Suppressor macrophage treated with lipopolysaccharide for 1 hour (primary cell): ENCODE measurements at places on chromosomes 1 and 21.

DNA sequence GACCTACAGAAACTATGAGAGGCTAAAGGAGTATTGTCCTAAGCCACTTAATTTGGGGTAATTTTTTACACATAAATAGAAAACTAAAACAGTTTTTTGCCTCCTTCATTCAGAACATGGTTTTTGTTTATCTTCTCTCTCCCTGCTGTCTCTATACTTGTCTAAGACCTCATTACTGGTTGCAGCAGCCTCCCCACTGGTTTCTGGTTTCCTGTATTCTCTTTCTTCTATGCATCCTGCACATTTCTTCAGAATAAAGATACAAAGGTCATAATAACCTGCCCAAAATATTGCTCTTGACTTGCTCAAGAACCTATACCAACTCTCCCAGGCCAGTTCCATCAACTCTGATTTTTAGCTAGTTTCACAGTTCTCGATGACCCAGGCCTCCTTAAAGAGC is 19.8 kb upstream of the BOLA1 start:
- DNase-seq: no peak

- no peak for DNase-seq
Observed at GRCh38 chr1:107378426-107378825, 237.6 kb downstream of the NTNG1 start.

DNA sequence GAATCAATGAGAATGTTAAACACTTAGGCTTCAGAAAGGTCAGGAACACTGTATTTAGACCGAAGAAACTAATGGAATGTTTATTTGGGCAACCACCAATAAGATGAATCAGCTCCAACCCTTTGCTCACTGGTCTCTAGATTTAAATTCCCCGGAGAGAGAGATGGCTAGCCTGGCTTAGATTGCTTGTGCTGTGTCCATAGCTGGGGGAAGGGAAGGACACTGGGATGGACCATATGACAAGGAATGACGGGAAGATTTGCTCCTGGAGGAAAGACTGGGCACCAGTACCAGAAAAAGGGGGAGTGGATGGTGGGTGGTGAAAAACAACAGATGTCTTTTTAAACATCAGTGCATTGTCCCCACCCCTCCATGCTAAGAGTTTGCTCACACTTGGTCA is 426.6 kb downstream of the DUSP10 start:
- DNase-seq: no peak

GRCh38 chr1:54077359-54077758 is 24.0 kb downstream of the TCEANC2 start:
- no peak for DNase-seq

- no peak for DNase-seq
Observed at GRCh38 chr1:236066054-236066453, 1.2 kb upstream of the NID1 start.

GRCh38 chr1:46960250-46960649 is 19.0 kb upstream of the CYP4A11 start:
- DNase-seq: no peak

DNA sequence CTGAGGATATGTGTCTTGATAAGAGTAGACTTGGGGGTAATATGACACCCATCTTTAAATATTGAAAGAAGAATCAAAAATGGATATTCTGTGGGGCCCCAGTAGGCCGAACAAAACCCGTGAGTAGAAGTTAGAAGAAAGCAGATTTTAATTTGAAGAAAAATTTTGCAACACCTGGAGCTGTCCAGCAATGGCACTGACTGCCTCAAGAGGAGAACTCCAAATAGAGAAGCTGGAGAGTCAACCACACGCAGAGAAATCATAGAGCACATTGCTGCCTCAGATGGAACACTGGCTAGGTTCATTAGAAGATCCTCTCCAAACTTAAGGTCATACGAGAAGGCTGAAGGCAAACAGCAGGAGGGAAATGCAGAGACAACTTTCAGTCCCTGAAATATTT is 6.8 kb downstream of the NHLH1 start:
- peak; percentile 59 for DNase-seq

GRCh38 chr1:22089134-22089571 is 36.6 kb downstream of the CDC42 start:
- no peak for DNase-seq

DNA sequence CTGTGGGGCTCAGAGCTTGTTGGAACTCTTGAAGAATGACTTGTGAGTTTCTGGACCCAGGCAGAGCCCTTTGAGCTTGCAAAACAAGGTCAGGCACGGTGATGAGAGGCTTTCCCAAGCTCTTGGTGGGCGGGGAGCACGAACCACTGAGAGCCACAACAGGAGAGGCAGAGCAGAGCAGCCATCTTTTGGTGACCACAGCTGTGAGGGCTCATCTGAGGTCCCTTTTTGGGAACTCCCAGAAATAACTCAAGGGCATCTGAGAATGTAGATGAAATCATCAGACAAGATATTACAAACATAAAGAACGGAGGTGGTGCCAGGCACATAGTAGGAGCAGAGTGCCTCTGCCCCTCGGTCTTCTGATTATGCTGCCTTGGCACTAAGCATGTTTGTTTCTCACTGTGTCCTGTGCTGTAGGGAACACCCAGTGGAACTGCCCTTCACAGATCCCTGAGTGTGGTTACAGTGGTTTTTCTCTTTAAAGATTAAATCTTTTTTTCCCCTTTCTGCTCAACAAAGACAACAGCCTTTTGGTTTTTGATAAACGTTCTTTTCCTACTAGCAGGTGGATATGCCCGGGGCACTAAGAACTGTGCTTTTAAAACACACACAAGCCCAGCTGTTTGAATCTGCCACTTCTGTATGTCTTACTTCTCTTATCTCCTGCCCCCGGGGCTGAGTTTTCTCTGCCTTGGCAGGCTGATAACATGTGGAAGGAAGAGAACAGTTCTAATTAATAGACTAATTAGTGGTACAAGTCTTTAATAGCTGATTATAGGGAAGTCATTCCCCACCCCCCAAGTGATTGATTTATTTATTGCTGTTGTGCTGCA is 37.7 kb downstream of the CD34 start:
- DNase-seq: peak; percentile 73

GRCh38 chr1:27074175-27074780 is 61.6 kb upstream of the TENT5B start:
- DNase-seq: peak; percentile 91

DNA sequence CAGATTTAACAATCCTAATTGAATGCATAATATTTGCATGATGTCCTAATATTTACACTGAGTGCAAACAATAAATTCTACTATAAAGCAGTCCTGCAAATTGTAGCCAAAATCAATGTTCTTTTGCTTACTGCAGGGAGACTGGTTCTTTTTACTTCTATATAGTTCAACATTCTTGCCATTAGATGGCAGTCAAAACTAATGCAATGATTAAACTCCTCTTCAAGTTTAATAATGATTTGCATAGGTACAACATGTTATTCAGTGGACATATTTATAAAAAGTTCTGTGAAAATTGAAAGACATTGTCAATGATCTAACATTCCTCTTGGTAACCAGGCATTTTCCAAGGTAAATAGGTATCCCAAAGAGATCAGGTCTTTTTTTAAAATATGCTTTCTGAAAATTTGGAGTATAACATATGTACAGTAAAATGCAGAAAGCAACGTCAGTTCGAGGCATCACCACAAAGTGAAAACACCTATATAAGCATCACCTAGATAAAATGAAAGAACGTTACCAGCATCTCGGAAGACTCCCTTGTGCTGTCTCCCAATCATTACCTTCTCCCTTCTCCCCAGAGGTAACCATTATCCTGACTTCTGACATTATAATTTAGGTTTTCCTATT is 9.8 kb upstream of the FNBP1L start:
- peak; percentile 50 for DNase-seq

- DNase-seq: no peak
Observed at GRCh38 chr1:22949822-22950331, 22.8 kb downstream of the LACTBL1 start.

DNA sequence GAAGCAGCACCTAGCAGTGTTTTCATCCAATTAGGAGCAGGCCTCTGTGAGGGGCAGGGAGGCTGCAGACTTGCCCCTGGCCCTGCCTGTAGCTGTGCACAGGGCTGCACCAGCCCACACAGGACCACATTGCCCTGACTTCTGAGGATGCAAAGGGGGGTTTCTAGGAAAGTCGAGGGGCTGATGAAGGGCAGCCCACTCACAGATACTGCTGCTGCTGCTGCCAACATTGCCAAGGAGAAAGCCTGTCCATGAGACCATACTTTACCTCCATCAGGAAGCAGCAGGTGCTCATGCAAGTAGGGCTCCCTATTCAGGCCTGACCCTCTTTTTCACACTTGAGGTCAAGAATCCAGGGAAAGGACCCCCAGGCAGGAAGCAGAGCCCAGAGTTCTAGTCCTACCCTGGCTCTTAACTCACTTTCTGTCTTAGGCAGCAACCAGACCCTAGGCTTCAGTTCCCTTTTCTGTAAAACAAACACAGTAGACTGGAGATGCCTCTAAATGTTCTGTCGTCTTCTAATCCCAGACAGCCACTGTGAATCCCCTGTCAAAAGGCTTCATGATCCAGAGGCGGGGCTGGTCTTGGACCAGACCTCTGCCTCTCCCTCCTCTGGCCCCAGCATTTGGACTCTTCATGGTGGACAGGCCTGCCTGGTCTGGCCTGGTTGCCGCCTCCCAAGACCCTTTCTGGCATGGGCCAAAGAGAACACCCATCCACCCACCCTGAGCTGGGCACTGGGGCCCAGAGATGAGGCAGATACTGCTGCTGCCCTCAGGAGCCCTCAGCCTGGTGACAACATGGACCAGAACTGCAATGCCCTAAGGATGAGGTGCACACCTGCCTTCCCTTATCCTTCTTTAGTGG is 120.2 kb downstream of the GLIS1 start:
- no peak for DNase-seq

DNA sequence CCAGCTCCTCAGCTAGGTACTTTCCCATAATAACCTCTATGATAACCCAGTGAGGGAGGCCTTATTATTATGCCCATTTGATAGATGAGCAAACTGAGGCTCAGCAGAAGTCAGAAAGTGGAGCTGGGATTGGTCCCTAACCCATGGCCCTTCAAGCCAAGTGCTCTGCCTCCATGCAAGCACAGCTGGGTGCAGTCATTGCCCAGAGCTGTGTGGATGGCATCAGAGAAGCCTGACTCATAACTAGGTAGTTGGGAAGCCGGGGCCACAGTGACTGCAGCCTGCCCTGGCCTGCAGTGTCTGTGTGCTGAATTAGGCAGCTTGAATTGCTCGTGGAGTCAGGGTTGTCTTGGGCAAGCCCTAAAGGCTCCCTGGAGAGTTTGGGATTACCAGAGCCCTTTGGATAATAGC is 89.9 kb upstream of the SLC2A1 start:
- DNase-seq: no peak

- DNase-seq: no peak
Observed at GRCh38 chr1:175268720-175269119, 76.1 kb upstream of the KIAA0040 start.

DNA sequence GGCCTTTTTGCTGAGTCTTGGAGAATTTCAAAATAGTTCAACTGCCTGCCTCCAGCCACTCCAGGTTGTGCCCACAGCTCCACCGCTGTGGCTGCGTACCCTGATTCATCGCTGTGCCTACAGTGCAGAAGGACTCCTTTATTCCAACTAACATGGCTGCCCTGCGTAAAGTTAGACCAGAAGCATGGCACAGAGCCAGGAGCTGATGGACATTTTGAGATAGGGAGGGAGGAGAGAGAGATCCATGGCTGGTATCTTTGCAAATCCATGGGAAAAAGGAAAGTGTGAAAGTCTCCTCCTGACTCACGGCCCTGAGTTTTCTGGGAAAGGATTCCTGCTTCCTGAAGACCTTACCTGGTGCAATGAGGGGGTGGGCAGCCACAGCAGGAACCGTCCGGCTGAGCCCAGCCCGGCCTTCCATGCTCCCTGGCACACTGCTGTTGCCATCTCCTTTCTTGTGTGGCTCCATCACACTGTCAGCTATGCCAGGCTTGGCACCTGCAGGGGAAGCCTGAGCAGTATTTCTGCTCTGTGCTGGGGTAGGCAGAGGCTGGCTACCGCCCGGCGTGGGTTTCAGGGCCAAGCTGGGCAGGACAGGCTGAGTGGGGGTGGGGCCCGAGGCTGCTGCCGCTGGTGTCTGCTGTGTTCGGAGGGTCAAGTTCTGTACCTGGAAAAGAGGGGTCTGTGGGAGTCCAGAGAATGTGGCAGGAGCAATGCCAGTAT is 46.0 kb upstream of the A3GALT2 start:
- no peak for DNase-seq

DNA sequence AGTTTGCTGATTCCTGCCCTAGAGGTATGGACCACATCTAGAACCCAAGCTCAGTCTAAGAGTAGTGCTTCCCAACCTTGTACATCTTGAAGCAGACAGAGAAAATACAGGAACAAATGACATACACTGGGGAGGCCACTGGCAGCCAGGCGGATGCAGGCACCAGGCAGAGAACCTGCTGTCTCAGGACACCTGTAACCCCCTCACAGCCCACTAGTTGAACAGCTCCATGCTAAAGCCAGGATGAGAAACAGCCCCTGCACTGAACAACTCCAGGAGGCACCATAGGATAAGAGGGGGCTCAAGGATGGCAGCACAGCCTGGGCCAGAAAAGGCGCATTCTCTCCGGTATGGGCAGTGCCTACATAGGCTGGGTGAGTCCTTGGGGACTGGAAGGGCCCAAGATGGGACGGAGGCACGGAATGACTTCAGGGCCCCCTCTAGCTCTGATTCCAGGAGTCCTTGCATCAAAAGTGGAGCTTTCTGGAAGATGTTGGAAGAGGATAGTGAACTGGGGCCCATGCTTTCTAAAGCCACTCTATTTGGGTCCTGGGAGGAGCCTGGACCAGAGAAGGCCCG is 16.0 kb downstream of the MEF2D start:
- no peak for DNase-seq

DNA sequence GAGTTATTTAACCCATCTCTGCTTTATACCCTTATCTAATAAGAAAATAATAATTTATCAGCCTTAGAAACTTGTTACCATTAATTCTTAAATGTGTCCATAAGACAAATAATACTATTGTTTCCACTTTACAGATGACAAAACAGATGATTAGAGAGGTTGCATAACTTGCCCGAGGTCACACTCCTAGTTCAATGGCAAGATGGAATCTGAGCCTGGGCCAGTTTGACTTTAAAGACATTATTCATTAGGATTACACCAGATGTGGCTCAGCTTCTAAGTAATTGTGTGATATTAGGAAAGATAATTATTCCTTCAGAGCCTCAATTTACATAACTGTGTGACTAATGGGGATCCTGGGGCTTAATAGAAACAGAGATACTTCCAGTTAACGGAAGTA is 42.3 kb upstream of the KCNK2 start:
- DNase-seq: no peak

- DNase-seq: no peak
Observed at GRCh38 chr1:31583995-31584868, 7.9 kb downstream of the TINAGL1 start.

GRCh38 chr1:191174298-191174697 is 696.6 kb upstream of the BRINP3 start:
- DNase-seq: peak; percentile 9
